ENCODE measurements at places on chromosomes 1 and 21.

DNA sequence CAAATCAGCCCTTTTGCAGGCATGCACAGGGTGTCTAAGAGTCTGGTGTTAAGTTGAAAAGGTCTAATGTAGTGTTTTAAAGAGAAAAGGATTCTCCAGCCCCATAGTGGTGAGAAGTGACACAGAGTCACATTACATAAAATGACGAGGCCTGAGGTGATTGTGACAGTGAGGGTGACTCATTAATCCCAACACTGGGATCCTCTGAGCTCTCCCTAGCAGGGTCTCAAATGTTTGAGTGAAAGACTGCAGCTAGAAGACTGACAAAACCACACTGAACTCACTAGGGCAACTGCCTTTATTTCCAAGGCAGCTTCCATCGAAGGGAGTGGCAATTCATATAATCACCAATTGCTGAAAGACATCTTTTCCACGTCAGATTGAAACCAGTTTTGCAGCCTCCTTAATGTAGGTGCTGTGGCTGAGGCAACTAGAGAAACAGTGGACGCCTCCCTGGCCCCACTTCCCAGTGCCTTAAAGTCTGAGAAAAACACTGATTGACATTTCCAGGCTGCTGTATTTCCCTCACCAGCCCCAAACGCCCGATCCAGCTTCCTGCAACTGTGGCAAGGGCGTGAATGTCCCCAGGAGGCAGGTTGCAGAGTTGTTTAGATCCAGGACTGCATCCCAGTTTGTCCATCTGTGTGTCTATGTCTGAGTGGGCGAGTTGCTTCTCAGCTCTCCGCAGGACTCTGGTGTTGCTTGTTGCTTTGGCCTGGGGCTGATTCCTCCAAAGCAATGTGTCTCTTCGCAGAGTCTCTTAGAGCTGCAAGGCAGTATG lies 81.4 kb downstream of the RUNX1 start:
- no peak for DNase-seq

- DNase-seq = no peak
Measured at GRCh38 chr1:13908128-13908527, 208.1 kb downstream of the PRDM2 start.

- no peak for DNase-seq
Measured at GRCh38 chr21:26445440-26445839, 127.6 kb downstream of the CYYR1 start.

DNA sequence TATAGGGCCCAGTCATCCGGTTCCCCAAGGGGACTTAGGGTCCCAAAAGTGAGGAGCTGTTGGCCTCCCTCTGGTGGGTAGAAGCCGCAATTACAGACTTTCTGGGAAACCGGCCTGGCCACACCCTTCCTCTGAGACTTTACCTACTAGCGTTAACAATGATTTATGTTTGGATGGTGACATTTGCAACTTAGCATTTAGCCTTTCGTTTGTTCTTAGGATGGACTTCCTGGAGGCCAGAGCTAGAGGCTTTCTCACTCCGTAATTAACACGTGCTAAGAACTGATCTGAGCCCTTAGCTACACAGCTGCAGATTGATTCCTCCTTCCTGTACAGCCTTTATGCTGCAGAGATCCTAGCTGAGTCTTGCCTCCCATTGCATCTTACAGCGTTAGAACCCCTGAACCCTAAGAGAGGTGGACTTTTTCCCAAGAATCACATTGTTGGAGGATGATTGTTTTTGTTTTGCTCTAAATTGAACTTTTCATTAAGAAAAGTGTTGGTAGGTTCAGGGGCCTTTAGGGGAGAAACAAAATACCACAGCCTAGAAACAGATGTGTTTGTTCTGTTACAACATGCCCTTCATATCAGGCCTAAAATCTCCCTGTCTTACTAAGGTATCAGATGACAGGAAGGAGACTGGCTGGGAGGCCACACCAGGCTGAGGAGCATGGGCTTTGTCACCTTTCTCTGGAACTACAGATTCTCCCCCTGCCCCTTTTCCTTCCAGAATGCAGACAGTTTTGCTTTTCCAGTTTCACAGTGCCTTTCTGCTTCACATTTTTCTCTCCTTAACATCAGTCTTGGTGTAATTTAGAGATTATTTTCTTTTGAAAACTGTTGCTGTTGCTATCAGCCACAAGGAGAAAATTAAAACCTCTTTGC lies 1.9 kb downstream of the S100A11 start:
- DNase-seq = no peak

- no peak for DNase-seq
Measured at GRCh38 chr1:3658231-3658615, 5.9 kb downstream of the TP73 start.

DNA sequence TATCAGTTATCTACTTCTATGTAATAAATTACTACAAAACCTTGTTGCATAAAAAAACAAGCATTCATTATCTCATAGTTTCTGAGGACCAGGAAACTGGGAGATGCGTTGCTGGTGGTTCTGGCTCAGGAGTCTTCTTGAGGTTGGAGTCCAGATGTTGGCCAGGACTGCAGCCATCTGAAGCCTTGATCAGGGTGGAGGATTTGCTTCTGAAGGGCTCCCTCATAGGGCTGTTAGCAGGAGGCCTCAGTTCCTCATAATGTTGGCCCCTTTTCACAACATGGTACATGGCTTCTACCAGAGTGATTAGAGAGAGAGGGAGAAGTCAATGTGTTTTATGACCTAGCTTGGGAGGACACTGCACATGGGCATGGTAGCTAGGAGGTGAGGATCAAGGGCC lies 137.4 kb downstream of the CNIH3 start:
- DNase-seq = no peak

GRCh38 chr1:114178936-114179335 lies 25.3 kb upstream of the SYT6 start:
- no peak for DNase-seq

- no peak for DNase-seq
Measured at GRCh38 chr1:78297836-78298235, 192.9 kb upstream of the PTGFR start.

DNA sequence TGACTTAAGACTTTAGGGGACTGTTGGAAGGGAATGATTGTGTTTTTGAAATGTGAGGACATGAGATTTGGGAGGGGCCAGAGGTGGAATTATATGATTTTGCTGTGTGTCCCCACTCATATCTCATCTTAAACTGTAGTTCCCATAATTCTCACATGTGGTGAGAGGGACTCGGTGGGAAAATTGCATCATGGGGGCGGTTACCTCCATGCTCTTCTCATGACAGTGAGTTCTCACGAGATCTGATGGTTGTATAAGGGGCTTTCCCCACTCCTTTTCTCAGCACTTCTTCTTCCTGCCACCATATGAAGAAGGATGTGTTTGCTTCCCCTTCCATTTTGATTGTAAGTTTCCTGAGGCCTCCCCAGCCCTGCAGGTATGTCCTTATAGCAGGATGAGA lies 35.0 kb upstream of the SCAF4 start:
- DNase-seq = no peak

DNA sequence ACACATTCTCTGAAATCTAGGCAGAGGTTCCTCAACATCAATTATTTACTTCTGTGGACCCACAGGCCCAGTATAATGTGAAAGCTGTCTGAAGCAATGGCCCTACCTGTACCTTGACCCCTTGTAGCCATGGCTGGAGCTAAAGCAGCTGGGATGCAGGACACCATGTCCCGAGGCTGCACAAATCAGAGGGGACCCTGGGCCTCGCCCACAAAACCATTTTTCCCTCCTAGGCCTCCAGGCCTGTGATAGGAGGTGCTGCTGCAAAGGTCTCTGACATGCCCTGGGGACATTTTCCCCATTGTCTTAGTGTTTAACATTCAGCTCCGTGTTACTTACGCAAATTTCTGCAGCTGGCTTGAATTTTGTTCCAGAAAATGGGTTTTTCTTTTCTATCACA lies 110.5 kb downstream of the BRINP3 start:
- no peak for DNase-seq
